ENCODE measurements at places on chromosomes 5 and 9.

GRCh38 chr5:35237580-35238376, 7.5 kb upstream of the PRLR start:
- DNase-seq: no peak

DNA sequence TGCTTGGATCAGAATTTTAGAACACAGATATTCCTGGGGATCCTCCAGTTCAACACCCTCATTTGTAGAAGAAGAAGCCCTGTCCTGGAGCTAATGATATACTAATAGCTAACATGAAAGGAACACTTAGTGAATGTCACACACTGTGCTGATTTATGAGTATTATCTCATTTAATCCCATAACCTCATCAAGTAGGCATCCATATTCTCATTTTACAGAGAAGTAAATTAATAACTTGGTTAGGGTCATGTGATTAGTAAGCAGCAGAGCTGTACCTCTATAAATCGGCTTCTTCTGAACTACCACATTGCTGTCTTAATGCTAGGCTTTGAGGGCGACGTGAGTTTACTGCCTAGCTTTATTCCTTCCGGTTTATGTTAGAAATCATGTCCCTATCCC, 6.0 kb downstream of the TTC23L start:
- DNase-seq: no peak

DNA sequence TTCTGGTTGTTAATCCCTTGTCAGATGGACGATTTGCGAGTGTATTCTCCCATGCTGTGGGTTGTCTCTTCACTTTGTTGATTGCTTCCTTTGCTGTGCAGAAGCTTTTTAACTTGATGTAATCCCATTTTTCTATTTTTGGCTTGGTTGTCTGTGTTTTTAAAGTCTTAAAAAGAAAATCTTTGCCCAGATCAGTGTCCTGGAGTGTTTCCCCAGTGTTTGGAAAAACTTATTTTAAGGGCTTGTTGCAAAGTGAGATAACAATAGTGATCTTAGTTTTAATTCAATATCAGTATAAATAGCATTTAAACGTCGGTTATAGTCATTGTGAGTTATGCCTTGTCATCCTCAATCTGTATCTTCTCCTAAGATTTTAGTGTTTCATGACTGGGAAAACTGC, 329.5 kb downstream of the CCDC171 start:
- no peak for DNase-seq

DNA sequence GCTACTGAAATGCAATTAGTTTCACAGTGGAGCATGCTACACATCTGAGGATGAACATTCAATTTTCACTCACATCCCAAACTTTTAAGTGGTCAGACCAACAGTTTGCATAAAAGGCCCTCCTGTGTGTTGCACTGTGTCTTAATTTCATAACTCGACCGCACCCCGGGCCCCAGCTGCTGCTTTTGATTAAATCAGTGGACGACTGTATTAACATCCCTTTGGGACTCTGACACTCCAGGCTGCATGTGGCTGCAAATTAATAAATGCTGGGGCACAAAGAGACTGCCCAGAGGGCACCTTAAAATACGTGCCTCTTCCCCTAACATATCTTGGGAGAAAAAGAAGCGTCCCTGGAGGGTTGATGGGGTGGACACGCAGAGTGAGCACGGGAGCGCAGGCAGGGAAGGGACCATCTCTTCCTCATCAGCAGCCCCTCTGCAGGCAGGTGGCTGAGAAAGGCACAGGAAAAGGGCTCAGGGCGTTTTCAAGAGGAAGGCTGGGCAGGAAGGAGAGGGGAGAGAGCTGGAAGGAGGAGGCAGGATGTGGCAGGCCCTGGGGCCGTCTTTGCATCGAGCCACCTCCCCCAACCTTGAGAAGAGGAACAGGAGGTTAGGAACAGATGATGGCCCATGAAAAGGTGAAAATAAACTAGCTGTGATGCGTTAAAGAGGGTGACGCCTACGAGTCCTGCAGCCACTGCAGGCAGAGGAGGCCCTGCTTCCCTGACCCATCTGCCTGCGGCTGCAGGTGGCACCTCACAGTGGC, 18.6 kb downstream of the MED10 start:
- no peak for DNase-seq

DNA sequence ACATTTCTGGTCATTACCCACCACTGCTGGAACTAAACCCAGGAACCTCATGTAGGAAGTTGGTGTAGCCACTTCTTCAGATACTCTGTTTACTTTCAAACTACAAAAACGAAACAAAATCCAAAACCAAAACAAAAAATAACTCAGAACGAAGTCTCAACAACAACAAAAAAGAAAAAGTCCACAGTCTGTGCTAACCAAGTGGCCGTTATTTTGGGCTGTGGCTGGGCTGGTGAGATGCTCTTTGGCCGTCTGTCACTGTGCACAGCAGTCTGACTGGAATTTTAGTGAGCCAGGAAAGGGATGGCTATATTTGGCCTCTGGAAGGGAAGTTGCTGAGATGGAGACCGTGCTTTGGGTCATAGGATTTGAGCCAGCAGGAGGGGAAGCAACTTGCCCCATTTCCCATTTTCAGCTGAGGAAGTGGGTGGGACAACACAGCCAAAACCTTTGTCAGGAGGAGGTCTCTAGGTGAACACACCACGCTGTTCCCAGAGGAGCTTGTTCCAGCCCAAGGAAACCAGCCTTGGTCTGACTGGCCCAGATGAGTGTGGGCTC, 334.1 kb downstream of the ZSWIM6 start:
- no peak for DNase-seq

- no peak for DNase-seq
Observed at GRCh38 chr5:168681556-168682183, 102.5 kb upstream of the PANK3 start.

DNA sequence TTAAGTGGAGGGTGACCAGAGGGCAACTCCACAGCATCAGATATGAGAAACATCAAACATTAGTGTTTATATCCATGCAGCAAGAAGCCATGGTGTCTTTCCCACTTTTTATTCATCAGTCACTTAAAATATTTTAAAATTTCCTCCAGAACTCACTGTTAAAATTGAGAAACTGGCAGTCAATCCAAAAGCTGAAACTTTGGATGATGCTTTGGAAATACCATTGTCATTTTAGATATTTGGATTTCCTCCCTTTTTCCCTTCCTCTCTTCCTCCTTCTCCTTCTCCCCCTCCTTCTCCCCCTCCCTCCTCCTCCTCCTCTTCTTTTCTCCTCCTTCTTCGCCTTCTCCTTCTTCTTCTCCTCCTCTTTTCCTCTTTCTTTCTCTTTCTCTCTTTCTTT, 33.1 kb upstream of the NTRK2 start:
- DNase-seq: no peak

DNA sequence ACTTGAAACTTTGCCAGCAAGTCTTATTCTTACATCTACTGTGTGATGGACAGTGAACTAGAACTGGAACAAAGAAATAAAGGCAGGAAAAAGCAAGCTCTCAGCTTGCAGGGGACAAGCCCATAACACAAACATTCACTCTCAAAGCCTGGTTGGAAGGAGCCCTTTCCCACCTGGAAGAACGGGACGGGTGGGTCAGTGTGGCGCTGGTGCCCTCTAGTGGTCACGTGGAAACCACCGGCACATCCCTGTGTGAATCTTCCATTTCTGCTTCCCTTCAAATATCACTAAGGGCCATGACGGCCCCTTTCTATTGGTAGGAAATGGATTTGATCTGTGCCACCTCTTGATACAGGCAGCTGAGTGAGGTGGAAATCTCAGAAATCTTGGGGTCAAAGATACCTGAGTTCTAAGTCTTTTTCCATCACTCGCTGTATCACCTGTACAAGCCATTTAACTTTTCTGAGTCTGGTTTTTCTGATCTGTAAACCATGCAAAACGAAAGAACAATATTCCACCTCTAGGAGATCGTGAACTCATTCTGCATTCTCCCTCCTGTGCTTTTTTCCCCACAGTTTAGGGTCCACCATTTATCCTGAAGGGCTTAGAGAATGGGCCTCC, 211.6 kb downstream of the MSX2 start:
- DNase-seq: peak; percentile 14

DNA sequence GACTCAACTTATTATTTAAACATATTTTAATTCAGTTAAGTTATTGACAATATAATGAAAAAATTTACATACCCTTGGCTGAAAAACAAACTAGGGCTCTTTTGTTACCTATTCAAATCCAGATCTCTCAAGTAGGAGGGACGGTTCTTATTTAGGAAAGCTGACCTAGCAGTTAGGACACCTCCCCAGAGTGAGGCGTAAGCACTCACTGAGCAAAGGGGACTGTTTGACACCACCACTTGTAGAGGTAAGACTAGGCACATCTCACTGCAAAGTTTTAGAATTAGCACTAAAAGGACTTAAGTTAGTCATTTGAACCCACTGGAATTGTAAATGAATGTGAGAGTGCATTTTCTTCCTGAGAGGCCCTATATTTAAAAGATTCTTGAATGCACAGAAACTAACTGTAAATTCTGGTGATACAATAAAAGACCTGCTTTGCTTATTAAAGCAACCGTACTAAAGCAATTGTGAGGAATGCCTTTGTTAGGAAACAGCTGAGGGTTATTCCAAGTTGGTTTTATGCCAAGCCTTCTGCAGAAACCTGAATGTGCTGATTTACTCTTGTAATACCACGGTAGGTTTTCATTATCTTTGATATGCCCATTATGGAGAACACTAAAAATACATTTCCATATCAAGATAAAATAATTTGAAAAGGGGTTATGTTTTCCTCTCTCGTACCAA, 16.2 kb downstream of the HACD4 start:
- no peak for DNase-seq

GRCh38 chr5:93636837-93637236, 53.8 kb downstream of the NR2F1 start:
- DNase-seq: no peak

DNA sequence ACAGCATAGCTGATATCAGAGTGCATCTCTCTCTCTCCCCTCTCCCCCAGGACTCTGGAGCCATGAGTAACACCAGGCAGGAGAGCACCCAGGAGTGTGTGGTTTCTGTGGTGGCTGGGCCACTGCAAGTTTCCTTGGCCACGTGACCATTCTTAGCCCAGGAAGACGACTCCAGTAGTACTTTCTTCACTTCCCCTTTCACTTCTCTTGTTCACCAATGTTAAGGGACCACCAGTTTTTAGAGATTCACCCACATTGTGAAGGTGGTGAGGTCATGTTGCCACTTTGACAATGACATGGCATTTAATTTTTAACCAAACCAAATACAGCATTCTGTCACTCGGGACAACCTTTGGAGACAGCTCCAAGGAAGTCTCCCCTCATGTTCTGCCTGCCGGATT, 17.9 kb upstream of the DAPK1 start:
- no peak for DNase-seq

DNA sequence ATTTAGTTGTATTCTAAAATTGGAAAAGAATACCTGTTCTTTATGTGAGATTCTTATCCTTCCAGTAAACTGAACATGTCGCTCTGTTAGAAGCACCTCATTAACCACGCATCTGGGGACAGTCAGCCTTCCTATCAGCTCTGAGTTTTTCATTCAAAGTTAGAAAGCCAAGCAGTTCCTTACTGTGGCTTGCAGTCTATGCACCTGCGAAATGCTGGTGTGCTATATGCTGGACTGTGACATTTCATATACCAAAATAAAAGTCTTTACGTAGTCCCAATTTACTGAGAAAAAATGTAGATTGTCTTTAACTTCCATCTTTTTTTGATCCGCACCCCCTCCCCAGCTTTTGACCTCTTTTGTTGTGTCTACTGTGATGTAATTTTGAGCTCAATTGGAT, 4.3 kb downstream of the ANP32B start:
- no peak for DNase-seq

DNA sequence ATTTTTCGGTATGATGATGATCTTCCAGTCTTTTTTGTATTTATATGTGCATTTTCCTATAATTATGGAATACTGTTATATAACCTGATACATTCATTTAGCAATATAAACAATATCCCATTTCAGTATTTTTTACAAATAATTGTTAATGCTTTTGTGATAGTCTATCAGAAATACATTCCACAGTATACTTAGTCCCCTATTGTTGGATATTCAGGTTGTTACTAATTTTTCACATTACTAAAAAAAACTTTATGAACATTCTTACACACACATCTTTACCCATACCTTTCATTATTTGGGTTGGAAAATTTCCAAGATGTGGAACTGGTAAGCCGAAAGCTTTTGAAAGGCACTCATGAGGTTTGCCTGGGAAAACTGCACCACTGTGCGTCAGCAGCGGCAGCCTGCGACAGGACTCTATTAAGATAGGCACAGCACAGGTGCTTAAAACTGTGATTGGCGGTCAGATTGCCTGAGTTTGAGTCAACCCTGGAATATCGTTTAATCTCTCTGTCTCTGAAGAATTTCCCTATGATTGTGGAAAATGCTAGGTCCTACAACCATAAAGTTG, 147.5 kb upstream of the ERCC6L2 start:
- DNase-seq: peak; percentile 30

- DNase-seq: peak; percentile 57
Observed at GRCh38 chr5:180090769-180091546, 19.4 kb upstream of the RNF130 start.

- DNase-seq: no peak
Observed at GRCh38 chr5:138706655-138707480, 46.4 kb upstream of the CTNNA1 start.

DNA sequence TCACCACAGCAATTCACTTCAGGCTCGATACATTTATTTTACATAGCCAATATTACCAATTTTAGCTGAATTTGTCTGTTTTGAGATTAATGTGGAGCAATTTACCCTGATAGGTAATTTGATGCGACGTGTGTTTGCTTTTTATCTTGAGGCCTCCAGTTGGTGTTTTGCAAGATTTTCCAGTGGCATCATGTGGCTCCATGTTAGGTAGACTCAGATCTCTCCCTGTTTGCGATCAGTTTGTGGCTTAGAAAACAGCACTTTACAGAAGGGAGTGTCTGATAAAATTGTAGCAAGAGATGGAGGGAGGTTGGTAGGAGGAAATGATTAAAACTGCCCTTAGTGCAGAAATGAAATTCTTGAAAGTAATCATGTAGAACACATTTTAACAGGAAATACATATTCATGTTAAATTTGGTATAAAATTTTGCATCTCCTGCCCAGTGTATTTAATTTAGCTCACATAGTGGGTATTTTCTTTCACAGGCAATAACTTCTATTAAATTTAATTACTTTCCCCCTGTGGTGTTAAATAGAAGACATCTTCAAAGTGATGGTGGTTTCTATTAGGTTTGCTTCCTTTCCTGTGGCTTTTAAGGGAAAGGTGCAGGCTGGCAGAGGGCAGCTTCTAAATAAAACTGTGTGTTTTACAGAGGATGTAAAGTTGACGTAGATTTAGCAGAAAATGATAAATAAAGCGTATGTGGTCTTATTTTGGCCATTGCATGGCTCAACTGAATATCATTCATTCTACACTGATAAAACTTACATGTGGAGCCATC, 135.8 kb downstream of the KDM4C start:
- DNase-seq: no peak
